ENCODE measurements at places on chromosomes 4 and X.
A peak's percentile ranks its signal among the peaks of the same experiment; 100 is the strongest.

GRCh38 chr4:140298001-140298400 lies 75.4 kb upstream of the SCOC start:
- no peak for DNase-seq

DNA sequence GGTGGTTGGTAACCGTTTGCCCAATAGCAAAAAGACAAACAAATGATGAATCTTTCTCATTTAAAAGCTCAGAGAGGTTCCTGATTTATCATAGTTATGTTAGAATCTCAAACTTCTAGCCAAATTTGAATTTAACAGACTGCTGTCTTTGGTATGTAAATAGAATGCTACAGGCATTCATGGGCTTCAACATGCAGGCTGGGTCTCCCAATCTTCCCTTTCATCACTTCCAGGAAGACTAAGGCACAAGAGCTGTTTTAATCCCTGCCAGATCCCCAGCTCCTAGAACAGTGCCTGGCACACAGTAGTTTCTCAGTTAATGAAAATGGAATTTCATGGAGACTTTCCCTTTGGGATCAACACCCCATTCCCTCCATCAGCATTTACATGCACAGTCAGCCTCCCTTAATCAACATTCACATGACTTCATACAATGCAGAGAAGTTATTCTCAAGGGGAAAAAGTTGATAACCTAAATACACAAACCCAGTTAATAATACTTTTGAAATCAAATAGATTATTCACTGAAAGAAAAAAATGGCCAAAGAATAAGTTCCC lies 107.6 kb upstream of the C1QTNF7 start:
- DNase-seq, result no peak

DNA sequence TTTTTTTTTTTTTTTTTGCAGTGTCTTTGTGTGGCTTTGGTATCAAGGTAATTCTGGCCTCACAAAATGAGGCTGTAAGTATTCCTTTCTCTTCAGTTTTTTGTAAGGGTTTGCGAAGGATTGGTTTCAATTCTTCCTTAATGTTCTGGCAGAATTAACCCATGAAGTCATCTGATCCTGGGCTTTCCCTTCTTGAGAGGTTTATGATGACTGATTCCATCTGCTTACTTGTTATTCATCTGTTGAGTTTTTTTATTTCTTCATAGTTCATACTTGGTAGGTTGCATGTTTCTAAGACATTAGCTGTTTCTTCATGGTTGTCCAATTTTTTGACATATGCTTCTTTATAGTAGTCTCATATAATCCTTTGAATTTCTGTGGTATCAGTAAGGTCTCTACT lies 181.4 kb upstream of the PDE5A start:
- no peak for DNase-seq

GRCh38 chr4:129046055-129046959 lies 47.0 kb downstream of the SCLT1 start:
- DNase-seq, result no peak

GRCh38 chrX:107718156-107718621 lies 57.4 kb downstream of the TSC22D3 start:
- DNase-seq, result peak; percentile 73

DNA sequence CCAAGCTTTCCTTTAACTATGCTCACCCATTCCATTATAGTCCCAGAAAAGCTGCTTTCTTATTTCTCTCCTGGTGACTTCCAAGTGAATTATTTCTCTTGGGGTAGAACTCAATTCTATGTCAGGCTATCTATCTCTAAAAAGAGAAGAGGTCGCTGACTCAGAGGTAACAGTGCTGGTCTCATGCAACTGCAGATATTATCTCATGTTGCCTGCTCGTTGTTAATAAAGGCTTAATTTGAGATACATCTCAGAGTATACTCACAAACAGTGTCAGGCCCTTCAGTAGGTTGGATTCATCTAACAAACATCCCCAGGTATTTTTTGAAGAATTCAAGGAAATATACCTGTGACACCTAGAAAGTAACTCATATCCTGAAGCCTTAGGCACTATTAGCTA lies 2.7 kb downstream of the TMEM154 start:
- no peak for DNase-seq

- no peak for DNase-seq
These were observed 258.1 kb upstream of the IL1RAPL1 start for GRCh38 chrX:28329156-28329555.
